ENCODE measurements at places on chromosomes 16 and 17.

- DNase-seq = no peak
Measured at GRCh38 chr16:3734084-3734757, 16.9 kb upstream of the TRAP1 start.

GRCh38 chr17:75313941-75314551 is 24.8 kb upstream of the SLC25A19 start:
- no peak for DNase-seq

- no peak for DNase-seq
Measured at GRCh38 chr16:23836404-23837311, 875 bp downstream of the PRKCB start.

DNA sequence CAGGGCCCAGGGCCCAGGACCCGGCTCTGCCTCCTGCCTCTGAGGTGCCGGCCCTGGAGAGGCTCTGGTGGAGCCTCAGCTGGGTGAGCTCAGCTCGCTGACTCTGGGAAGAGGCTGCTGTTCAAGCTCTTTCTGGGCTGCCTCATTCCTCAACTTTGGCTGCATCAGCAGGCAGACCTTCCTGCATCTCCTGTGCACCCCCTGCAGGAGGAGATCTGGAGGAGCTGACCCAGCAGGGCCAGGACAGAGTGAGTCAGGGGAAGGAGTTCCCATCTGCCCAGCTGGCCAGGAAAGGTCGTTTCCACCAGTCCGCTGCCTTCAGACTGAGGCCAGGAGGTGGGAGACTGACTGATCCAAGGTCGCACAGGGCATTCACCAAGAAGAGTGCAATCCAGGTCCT is 10.7 kb downstream of the CRHR1 start:
- DNase-seq = no peak

DNA sequence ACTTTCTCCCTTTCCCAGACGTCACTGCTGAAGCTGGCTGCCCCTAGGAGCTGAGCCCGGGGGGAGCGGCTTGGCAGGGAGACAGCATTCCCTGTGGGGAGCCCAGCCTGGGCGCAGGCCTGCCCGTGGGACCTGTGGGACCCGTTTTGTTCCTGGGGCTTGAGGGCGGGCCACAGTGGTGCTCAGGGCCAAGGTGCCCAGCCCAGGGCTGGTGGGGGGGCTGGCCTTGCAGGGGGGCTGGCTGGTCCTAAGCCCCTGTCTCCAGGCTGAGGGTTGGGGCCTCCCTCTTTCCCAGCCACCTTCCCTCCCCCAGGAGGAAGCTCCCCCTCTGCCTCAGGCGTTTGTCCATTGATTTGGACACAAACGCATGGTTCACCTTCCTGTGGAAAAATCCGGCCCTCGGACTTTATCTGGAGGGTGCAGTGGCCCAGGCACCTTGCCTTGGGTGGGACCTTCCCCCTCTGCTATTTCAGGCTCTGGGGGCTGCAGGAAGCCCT is 4.4 kb downstream of the NHERF2 start:
- DNase-seq = no peak

DNA sequence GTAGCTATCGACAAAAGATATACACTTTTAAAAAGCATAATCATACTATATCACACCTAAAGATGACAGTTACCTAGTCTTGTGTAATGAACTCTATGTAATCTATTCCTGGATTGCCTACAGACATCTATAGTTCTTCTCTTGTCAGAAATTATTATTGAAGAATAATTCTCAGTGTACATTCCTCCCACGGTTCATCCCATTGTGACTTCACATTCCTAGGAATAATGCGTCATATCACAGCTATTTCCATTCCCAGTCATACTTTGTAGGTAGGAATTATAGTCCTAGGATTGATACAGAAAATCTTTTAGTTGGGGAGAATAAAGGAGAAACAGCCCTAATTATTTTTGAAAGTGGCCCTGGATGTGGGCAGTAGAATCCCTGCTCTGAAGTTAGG is 44.0 kb upstream of the ABCC11 start:
- no peak for DNase-seq

DNA sequence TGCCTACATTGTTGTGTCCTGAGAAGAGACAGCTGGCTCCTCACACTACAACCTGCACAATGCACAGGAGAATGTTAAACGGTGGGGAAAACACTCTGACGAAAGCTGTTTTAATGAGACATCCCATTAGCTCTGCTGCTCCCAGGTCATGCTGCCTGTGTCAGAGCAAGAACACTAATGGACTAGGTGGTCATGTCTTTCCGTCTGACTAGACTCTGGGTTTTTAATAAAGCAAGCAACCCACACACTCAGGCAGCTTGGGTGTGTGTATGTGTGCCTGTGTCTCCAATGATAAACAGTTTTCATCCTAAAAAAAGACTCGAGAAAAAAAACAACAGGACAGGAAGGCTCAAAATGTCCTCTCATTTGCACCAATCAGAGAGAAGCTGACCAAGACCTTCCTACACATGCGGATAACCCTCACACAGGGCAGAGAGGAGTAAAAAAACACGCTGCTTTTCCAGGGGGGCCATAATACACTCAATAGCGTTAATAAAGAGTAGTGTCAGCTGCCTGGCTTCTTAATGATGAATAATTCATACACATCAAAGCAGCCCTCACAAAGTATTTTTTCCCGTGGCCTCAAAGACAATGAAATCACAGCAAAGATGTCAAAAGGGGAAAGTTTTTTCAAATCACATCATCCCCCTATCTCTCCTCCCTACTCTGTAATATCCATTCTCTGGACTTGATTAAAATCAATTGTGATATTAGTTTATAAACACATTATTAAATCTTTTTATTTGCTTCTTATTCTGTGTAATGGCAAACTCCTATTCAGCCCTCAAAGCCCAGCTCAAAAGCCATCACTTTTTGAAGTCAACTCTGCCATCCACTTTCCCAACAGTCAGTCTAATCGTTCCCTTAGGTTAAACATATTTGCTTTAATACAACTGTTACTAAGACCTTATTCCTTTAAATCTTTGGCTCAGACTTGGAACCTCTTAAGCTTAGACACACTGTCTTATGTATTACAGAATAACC is 244.2 kb upstream of the CDH11 start:
- no peak for DNase-seq

- DNase-seq = no peak
Measured at GRCh38 chr16:2713985-2714774, 5.8 kb downstream of the PRSS27 start.

DNA sequence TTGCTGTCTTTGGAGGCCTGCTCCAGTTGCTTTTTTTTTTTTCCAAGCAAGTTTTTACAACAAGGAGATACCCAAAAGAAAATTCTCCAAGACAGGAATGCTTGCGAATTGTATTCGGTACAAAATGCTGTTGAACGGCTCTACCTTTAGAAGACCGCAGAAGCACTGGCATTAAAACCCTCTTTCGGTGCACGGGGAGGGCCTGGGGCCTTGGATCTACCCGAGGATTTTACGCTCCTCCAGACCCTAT is 1.3 kb upstream of the HELZ start:
- no peak for DNase-seq

GRCh38 chr16:85204242-85205010 is 92.2 kb upstream of the CIBAR2 start:
- no peak for DNase-seq

- DNase-seq = no peak
Measured at GRCh38 chr17:30346221-30346795, 12.5 kb upstream of the TMIGD1 start.

DNA sequence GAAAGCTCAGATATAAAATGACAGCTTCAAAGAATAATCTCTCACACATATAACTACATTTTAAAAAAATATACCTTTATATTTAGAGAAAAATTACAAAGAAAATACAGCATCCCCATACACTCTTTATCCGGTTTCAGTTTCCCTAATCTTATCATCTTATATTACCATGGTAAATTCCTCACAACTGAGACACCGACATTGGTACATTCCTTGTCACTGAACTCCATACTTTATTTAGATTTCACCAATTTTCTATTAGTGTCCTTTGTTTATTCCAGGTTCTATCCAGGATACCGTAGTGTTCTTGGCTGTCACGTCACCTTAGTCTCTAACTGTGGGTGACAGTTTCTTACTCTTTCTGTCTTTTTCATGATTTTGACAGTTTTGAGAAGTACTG is 22.0 kb upstream of the ABCA10 start:
- no peak for DNase-seq

- no peak for DNase-seq
Measured at GRCh38 chr16:65773301-65773874, 593.1 kb upstream of the CDH5 start.

- DNase-seq = peak; percentile 24
Measured at GRCh38 chr17:4708436-4708835, 2.0 kb upstream of the ARRB2 start.

- DNase-seq = no peak
Measured at GRCh38 chr16:16096121-16096857, 127.0 kb downstream of the ABCC6 start.

- no peak for DNase-seq
Measured at GRCh38 chr17:34300652-34301370, 15.3 kb downstream of the CCL11 start.

GRCh38 chr16:27515874-27516353 is 33.8 kb downstream of the GTF3C1 start:
- DNase-seq = no peak

Data from activated T-cell treated with anti-CD3 and anti-CD28 coated beads for 4 hours (primary cell).